ENCODE measurements at places on chromosomes 13 and 19. TPM values are rescaled to one million over a fixed set of nuclear protein-coding genes. Genes with fewer than 3 reads are reported as not detected.

Gene CARM1
- 18.8 TPM for total RNA-seq

Gene ELSPBP1
- not detected for total RNA-seq

Gene ZNF175
- total RNA-seq: 7.3 TPM

Gene ZNF880
- total RNA-seq: 158 TPM

Gene CGB5
- total RNA-seq: not detected

Gene AMH
- 0.82 TPM for total RNA-seq

Gene ATP4A
- not detected for total RNA-seq

Gene TRAPPC2B
- 36.7 TPM for total RNA-seq

Gene SIAH3
- 8.2 TPM for total RNA-seq

Gene ZNF682
- 20.0 TPM for total RNA-seq

Gene TMEM190
- total RNA-seq: not detected

Gene MBD3L3
- not detected for total RNA-seq

Gene SCEL
- 0.41 TPM for total RNA-seq

Gene PSG1
- not detected for total RNA-seq

Gene IFNL1
- total RNA-seq: not detected

Gene ZNF835
- total RNA-seq: 13.0 TPM

Gene ZNF90
- 2.0 TPM for total RNA-seq

Gene ZNF414
- total RNA-seq: 2.4 TPM

Gene HCN2
- total RNA-seq: 6.1 TPM

Gene ODAD3
- total RNA-seq: 0.41 TPM

Gene ZNF492
- 4.1 TPM for total RNA-seq

Gene GNA15
- 0.82 TPM for total RNA-seq

Gene TINCR
- 0.41 TPM for total RNA-seq

Gene RFXANK
- 18.3 TPM for total RNA-seq

Gene KLHL1
- total RNA-seq: 70.9 TPM

Gene COG6
- total RNA-seq: 44.4 TPM

Gene PINLYP
- 6.9 TPM for total RNA-seq

Gene CEACAM1
- not detected for total RNA-seq

Gene STXBP2
- total RNA-seq: 2.4 TPM

Gene CEBPA
- 1.6 TPM for total RNA-seq

Gene C1QTNF9B
- 0.41 TPM for total RNA-seq

Gene HSPB6
- under 0.01 TPM for total RNA-seq

Gene ACTMAP
- total RNA-seq: under 0.01 TPM

Gene NALCN
- 34.6 TPM for total RNA-seq

Gene CEACAM5
- total RNA-seq: not detected

Gene ZNF564
- 32.6 TPM for total RNA-seq

Gene MPHOSPH8
- 33.4 TPM for total RNA-seq

Gene CDX2
- not detected for total RNA-seq

Gene PSG7
- not detected for total RNA-seq

Gene USHBP1
- 0.82 TPM for total RNA-seq

Gene LMO7
- total RNA-seq: 118 TPM

Gene ZNF534
- total RNA-seq: 3.3 TPM

Gene GIPR
- 0.41 TPM for total RNA-seq

Gene GRWD1
- total RNA-seq: 6.9 TPM

Gene CEACAM16
- total RNA-seq: not detected

Gene ZNF610
- total RNA-seq: 20.0 TPM

Gene ZNF665
- total RNA-seq: 6.1 TPM

Gene SHISA2
- total RNA-seq: 53.8 TPM

Gene KRTDAP
- not detected for total RNA-seq

Gene WDR83
- 9.0 TPM for total RNA-seq

Gene ZNF57
- total RNA-seq: 4.1 TPM

Gene CCDC8
- 2.4 TPM for total RNA-seq

Gene CFAP97D2
- total RNA-seq: not detected

Gene STRN4
- total RNA-seq: 86.4 TPM

Gene SLC5A5
- 2.9 TPM for total RNA-seq

Gene KIRREL2
- total RNA-seq: 0.41 TPM

Gene APLP1
- total RNA-seq: 214 TPM

Data from frontal cortex (tissue), 4 donors.